ENCODE measurements at places on chromosomes 6 and 20. TPM values are rescaled to one million over a fixed set of nuclear protein-coding genes. Genes with fewer than 3 reads are reported as not detected.

DNA sequence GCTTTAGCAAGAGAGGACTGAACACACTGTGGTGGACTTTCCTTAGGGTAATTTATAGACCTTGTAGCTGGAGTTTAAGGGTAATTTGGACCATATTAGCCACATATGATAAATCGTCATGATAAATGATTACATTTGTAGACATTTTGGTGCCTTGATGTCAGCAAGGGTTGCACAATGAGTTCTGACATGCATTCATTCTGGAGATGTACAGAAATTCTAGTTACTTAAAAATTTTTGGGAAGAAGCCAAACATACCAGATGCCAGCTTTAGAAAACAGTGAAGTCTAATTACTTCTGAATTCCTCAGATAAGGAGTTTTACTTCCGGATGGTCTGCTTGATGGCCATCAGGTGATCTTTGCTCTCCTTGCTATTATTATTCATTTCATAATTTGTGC lies 653.1 kb downstream of the TBC1D32 start:
- no peak for DNase-seq

DNA sequence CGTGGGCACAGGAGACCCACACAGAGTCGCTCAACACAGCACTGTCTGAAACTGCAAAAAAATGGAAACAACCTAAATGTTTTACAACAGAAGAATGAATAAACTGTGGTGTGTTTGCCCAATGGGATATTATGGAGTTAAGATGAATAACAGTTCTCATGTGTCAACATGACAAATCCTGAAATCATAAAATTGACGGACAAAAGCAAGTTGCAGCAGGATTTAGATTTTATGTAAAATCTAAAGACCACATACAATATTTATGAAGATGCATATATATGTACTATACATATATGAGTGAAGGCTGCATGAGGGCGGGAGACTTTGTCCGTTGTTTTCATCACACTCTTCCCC lies 79.7 kb downstream of the GRM4 start:
- DNase-seq = no peak

- DNase-seq = no peak
Measured at GRCh38 chr20:57281900-57282299, 15.5 kb upstream of the BMP7 start.

- no peak for DNase-seq
Measured at GRCh38 chr6:18451756-18452155, 64.6 kb downstream of the RNF144B start.

DNA sequence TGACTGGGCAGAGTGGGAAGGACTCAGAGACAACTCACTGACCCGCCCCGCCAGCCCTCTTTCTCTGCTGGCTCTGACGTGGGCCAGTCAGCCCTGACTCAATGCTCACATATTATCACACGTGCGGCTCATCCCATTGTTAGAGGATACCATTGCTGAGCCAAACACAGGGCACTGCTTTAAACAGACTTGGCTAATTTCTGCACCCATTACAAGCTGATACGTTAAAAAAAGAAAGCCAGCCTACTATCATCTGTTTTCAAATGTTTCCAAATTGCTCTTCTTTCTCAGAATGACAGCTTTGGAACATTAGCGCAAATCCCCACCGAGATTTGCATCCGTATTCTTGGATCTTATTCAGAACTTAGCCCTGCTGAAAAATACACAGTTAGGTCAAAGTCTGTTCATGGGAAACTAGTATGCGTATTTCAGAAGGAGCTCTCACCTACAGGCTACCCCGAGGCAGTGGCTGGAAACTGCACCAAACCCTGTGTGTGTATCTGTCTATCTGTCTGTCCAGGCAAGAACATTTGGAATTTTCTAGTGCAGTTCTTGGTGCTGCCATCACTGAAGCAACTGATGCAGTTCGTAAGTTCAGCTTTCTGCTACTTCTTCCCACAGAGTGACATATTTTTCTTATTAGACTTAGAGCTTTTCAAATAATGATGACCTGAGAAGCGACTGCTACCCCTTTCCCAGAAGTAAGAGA lies 32.8 kb downstream of the RAMACL start:
- no peak for DNase-seq

DNA sequence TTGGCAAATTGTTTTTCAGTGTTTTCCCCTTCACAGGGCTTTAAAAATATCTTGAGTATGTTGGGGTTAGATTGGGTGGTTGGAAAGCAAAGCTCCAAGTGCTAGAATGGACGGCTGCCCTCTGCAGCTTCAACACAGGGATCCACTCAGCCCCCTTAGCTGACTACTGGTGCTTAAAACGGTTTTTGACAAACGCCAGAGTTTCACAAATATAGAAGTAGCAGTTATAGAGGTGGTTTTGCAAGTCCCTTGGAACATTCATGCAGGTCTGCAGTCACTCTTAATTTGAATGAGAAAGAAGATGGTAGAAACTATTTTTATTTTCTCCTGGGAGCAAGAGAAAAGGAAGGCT lies 175.9 kb downstream of the ARID1B start:
- no peak for DNase-seq

GRCh38 chr20:21147593-21147992 lies 21.7 kb downstream of the KIZ start:
- DNase-seq = no peak

DNA sequence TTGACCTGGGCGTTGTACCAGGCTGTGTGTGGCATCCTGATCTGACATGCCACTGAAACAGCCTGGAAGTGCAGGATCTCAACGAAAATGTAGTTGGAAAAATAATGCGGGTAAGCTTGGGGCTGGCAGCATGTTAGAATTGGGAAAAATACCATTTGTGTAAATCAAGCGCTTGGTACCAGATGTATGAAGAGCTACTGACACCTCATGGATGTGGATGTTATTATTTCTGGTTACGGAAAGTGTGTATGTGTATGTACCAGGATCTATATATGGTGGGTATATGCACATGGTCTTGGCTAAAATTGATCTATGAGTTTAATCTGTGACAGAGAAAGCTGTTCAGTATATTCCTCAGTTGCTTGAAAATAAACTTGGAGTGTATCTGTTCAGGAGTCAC lies 22.7 kb downstream of the HIVEP1 start:
- DNase-seq = no peak

- no peak for DNase-seq
Measured at GRCh38 chr6:44063561-44064059, 63.6 kb downstream of the MRPL14 start.

- no peak for DNase-seq
Measured at GRCh38 chr6:157649311-157650260, 173.5 kb upstream of the SNX9 start.

- DNase-seq = no peak
Measured at GRCh38 chr6:93801101-93801847, 381.9 kb upstream of the EPHA7 start.

- no peak for DNase-seq
Measured at GRCh38 chr6:108841377-108841855, 6.8 kb upstream of the ARMC2 start.

GRCh38 chr6:137705160-137706082 lies 161.6 kb upstream of the TNFAIP3 start:
- DNase-seq = peak; percentile 71

- DNase-seq = no peak
Measured at GRCh38 chr6:113318575-113318917, 538.6 kb upstream of the MARCKS start.

- DNase-seq = no peak
Measured at GRCh38 chr6:145656128-145656527, 79.2 kb downstream of the EPM2A start.

DNA sequence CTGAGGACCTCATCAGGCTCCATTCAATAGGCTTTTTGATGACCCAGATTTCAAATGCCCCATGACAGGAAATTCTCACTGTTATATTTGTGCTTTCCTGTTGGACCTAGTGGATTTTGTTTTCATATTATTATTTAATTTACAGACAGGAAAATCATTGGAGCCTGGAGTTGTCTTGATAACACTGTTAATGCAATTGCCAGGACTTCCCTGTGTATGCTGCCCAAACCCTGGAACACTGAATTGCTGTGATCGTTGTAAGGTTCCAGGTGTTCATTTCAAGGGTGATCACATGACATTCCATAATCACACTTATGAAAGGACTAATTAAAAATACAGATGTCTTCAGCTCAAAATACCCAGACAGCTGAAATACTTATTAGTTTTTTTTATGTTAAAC lies 783.2 kb downstream of the DHX35 start:
- DNase-seq = no peak

GRCh38 chr20:21053002-21053762 lies 53.0 kb downstream of the LINC00237 start:
- peak; percentile 97 for DNase-seq

DNA sequence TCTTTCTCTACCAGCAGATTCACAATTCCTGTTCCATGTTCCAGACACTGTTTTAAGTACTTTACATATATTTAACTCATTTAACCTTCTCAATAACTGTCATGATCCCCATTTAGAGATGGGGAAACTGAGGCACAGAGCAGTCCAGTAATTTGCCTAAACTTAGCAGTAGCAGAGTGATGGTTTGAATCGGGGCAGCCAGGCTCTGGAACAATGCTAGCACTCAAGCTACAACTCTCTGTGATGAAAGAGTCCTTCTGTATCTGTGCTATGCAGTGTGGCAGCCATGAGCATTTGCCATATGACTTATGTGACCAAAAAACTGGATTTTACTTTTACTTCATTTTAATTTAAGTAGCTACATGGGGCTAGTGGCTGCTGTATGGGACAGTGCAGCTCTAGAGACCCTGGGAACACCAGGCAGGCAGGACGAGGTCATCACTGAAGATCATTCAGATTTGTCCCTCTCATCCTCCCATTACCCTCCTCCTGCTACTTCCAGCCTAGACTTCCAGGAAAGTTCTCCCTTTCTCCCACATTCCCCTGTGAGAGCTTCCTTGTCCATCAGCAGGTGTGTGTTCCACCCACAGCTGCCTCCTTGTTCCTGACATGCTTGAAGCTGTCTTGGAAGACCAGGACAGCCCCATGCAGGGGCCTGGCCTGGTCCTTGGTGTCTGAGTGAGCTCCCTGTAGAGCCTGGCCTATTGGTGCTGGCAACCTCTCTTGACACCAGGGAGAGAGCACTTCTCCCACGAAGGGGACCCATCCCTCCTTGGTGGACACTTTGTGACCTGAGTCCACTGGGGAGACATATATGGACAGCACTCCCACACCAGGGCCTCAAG lies 157.0 kb downstream of the MRPL14 start:
- DNase-seq = no peak

DNA sequence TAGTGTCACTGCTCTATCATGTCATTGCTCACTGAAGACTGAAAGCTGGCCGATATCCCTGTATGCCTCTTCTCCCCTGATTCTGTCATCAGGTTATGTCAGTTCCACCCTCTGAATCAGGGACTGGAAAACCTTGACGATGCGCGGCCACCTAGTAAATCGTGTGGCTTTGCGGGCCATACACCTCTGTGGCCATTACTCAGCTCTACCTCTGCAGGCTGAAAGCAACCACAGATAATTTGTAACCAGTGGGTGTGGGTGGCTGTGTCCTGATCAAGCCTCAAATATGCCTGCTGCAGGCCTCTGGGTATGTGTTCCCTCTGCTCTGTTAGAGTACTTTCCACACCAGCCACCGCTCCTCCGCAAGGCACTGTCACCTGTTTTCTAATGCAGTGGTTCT lies 105.2 kb downstream of the GMPR start:
- no peak for DNase-seq

GRCh38 chr6:3757241-3757641 lies 5.7 kb upstream of the PXDC1 start:
- no peak for DNase-seq

DNA sequence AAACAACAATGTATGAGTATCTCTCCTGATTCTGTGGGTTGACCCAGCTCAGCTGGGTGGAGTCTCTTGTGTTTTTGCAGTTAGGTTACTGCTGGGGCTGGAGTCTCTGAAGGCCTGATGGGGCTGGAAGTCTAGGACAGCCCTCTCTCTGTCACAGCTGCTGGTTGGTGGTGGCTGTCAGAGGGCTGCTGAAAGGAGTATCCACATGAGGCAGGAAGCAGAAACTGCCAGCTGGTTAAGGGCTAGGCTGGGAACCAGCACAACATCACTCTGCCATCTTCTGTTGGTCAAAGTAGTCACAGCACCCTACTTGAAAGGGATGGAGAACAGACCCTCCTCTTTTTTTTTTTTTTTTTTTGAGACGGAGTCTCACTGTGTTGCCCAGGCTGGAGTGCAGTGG lies 10.0 kb upstream of the PACSIN1 start:
- DNase-seq = no peak

GRCh38 chr6:74063391-74063790 lies 367.4 kb downstream of the CD109 start:
- no peak for DNase-seq

GPSM3 gene
- 0.27 TPM for total RNA-seq

CPNE5 gene
- not detected for total RNA-seq

SAMD10 gene
- total RNA-seq = 6.1 TPM

FAM120B gene
- 10.7 TPM for total RNA-seq

RIN2 gene
- total RNA-seq = 2.5 TPM

MLN gene
- not detected for total RNA-seq

BPIFB1 gene
- total RNA-seq = 0.82 TPM

ZKSCAN3 gene
- total RNA-seq = 7.4 TPM

TNXB gene
- 1.6 TPM for total RNA-seq

Measured in HepG2 (cell line).